ENCODE measurements at places on chromosomes 1 and 21.

GRCh38 chr1:206469933-206470691 is at the start of gene IKBKE:
Gene IKBKE (plus strand): TSS chr1:206470476. CDS start chr1:206473228, 2,752 bp downstream.
- DNase-seq: no peak

GRCh38 chr1:32869923-32870614 is 643 bp downstream of the FNDC5 start:
- DNase-seq: no peak

DNA sequence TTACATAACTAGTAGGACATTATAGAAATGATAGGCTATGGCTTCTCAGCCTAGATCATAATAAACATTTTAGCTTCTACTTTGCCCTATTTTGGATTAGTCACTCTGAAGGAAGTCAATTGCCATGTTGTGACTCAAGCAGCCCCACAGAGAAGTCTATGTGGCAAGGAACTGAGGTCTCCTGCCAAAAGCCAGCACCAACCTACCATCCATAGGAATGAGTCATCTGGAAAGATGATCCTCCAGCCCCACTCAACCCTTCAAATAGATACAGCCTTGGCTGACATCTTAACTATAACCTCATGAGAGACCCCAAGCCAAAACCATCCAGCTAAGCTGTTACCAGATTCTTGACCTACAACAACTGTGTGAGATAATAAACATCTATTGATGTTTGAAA is 76.3 kb upstream of the BEND5 start:
- DNase-seq: no peak

DNA sequence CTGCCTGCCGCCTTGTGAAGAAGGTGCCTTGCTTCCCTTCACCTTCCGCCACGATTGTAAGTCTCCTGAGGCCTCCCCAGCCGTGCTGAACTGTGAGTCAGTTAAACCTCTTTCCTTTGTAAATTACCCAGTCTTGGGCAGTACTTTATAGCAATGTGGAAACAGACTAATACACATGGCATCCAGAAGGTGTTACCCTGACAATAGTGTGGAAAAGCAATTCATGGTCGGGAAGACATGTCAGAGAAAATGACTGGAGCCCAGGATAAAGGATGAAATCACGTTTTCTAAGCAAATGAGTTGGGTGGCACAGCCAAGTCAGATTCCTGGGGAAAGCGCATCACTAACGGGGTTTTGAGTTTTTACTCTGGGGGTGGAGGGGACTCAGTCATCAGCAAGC is 76.4 kb downstream of the HLCS start:
- no peak for DNase-seq

DNA sequence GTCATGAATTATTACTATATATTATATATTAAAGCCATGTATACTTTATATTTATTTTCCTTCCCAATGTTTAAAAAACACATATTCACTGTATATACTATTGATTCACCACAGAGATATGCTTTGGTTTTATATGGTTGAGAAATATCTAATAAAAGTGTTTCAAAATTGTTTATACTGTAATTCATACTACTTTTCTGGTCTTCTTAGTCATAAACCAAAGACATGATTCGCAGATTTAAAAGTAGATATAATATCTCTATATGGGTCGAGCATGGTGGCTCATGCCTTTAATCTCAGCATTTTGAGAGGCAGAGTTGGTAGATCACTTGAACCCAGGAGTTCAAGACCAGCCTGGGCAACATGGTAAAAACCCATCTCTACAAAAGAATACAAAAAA is 738.4 kb downstream of the USP25 start:
- DNase-seq: no peak

GRCh38 chr1:197787056-197787455 is 11.8 kb upstream of the DENND1B start:
- no peak for DNase-seq

GRCh38 chr1:206470692-206471414 is 577 bp downstream of the IKBKE start:
- DNase-seq: no peak

DNA sequence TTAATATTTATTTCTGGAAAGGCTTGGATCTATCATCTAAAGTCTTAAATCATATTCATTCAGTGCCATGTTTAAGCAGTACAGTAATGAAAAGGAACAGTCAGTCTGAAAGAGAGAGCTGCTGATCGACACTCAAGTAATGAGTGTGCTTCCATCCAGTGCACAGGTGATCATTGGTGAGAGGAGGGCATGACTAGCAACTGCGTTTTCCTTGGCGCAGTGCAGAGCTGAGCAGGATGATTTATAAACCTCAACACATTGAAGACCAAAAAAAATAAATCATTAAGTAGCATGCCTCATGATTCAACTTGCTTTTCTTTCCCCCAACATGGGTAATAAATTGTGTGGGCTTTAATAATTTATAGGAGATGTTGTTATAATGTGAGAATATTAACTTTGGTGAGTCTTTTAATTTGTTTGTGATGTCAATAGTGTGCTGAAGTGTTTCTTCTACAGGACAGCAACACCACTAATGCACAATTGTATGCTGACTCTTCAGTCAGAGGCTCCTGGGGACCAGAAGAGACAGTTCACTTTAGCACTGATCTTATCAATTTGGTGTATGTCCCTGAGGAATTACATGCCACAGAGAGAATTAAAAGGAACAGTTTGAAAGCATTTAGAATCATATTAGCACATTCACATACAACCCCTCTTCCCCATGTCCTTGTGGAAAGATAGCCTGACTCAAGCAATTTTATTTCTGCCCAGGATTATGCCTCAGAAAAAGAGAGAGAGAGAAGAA is 199.7 kb upstream of the ADGRL2 start:
- DNase-seq: no peak

- DNase-seq: no peak
Measured at GRCh38 chr1:166691476-166691875, 147.8 kb upstream of the POGK start.

- DNase-seq: no peak
Measured at GRCh38 chr1:85692730-85693314, 15.4 kb downstream of the ZNHIT6 start.

- no peak for DNase-seq
Measured at GRCh38 chr1:21938732-21939538, 1.8 kb upstream of the HSPG2 start.

- no peak for DNase-seq
Measured at GRCh38 chr1:19606817-19607642, 37.1 kb upstream of the NBL1 start.

GRCh38 chr1:10295481-10296085 is 85.2 kb downstream of the KIF1B start:
- no peak for DNase-seq

DNA sequence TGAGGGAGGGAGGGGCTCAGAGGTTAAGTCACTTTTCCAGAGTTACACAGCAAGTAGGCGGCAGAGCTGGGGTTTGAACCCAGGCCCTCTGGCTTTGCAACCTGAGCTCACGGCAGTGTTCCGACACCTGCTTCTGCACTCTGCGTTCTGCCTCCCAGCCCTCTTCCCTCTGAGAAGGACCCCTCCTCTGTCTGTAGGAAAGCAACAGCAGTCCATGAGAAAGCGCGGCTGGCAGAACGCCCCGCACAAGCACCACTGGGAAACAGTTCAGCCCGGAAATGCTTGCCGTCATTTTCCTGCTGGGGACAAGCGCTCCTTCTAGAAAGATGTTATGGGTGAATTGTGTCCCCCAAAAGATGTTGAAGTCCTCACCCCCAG is 241.1 kb downstream of the NPHP4 start:
- no peak for DNase-seq

- no peak for DNase-seq
Measured at GRCh38 chr1:79694241-79694640, 687.7 kb upstream of the ADGRL4 start.

- no peak for DNase-seq
Measured at GRCh38 chr1:243473227-243474135, 217.6 kb downstream of the SDCCAG8 start.

DNA sequence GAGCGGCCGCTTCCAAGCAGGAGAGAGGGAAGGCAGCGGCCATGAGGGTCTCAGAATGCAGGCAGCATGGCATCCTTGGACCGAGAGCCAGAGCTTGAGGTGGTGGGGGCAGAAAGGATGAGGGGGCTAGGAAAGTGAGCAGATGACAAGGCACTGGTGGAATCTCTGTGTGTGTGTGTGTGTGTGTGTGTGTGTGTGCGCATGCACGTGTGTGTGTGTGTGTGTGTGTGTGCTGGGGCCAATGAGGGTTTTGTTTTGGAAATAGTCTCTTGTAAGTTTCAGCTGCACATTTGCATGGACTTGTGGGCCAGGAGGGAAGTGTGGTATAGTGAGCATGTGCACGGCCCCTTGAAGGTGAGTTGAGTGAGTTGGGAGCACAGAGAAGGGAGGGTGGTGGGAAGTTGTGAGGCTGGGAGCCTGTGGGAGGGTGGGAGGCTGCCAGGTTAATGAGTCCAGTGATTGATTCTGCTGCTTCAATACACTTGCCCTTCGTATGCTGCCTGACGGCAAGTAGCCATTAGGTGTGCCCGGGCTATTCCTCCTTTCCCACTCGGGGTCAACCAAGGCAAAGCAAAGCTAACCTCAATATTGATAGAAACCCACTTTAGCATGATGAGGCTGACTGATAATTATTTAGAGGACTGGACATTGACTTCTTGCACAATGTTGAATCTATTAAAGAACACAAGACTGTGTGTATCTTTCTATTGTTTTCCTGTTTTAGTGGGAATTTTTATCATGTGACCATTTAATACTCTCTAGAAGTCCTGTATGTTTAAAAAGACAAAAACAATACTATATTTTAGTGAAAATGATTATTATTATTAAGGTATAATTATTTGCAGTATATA is 80.3 kb downstream of the PROX1 start:
- DNase-seq: no peak

DNA sequence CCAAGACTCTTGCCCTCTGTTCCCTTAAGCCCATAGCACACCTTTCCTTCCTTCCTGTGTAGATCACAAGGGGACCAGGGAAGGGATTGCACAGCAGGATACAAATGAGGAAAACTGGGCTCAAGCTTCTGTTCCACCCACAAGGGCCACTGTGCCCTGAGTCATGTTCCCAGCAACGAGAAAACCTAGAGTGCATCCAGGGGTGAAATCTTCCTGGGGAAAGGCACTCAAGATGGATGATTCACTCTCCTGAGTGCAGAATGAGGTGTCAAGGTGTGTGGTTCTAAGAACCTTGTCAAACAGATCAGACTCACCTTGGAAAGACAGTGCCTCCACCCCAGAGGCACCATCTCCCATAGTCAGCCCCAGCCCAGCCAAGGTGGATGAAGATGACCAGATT is 40.7 kb upstream of the EYA3 start:
- DNase-seq: no peak

DNA sequence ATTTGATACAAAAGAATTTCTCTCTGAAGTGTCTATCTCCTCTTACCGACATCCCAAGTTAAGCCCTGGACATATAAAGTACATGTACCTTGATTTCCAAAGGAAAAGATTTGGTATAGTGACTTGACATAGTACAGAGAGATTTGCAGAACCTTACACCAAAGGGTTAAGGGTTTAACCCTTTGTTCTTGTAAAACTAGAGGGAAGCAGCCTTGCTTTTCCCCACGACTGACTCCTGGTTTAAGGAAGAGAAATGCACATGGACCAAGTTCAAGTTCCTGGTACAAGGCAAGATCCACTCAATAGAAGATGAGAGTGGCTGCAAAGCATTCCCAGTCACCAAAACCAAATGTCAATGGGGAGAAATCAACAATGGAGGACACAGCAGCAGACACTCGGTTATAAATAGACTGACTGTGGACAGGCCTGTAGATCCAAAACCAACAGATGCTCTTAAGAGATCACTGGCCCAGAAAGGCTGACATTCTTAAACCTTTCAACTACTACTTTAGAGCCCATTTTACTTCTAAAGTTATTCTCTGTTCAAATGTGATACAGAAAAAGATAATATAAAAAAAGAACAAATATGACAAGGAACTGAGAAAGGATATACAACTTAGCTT is 69.4 kb downstream of the PUM1 start:
- DNase-seq: no peak

- no peak for DNase-seq
Measured at GRCh38 chr1:211781260-211781659, 49.3 kb downstream of the LPGAT1 start.

- DNase-seq: no peak
Measured at GRCh38 chr1:60171801-60172200, 98.2 kb upstream of the C1orf87 start.

- DNase-seq: no peak
Measured at GRCh38 chr1:225617479-225617878, 35.4 kb downstream of the ENAH start.

GRCh38 chr1:35452106-35452774 is 105.0 kb downstream of the KIAA0319L start:
- no peak for DNase-seq

- DNase-seq: peak; percentile 40
Measured at GRCh38 chr1:1136547-1137230, 20.8 kb upstream of the C1orf159 start.

DNA sequence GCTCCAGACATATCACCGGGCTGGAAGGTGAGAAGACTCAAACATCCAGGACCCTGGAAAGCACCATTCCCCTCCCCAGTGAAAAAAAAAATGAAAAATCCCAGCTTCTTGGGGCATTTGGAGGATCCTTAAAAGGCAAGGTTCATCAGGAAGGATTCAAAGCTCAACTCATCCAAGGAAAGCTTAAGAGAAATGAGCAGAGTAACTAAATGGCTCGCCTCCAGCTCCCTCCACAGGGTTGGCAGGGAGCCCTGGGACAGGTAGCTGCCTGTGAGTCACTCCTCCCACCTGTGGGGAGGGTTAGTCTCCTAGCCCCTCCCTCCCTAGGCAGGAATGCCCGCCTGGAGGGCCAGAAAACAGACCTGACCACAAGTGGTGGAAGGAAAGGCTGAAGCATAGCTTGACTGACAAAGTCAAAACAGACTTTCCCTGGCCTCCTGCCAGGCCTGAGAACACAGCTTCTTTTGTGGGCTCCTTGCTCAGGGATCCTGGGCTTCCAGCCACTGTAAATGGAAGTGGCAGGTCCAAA is 712 bp upstream of the LAMB3 start:
- no peak for DNase-seq

- DNase-seq: no peak
Measured at GRCh38 chr1:23384312-23385058, 14.8 kb upstream of the ZNF436 start.

- no peak for DNase-seq
Measured at GRCh38 chr21:35953597-35953996, 106.7 kb downstream of the SETD4 start.

- no peak for DNase-seq
Measured at GRCh38 chr1:175830500-175830899, 87.1 kb upstream of the TNR start.

GRCh38 chr1:184075055-184076029 is 23.8 kb downstream of the TSEN15 start:
- DNase-seq: peak; percentile 38

DNA sequence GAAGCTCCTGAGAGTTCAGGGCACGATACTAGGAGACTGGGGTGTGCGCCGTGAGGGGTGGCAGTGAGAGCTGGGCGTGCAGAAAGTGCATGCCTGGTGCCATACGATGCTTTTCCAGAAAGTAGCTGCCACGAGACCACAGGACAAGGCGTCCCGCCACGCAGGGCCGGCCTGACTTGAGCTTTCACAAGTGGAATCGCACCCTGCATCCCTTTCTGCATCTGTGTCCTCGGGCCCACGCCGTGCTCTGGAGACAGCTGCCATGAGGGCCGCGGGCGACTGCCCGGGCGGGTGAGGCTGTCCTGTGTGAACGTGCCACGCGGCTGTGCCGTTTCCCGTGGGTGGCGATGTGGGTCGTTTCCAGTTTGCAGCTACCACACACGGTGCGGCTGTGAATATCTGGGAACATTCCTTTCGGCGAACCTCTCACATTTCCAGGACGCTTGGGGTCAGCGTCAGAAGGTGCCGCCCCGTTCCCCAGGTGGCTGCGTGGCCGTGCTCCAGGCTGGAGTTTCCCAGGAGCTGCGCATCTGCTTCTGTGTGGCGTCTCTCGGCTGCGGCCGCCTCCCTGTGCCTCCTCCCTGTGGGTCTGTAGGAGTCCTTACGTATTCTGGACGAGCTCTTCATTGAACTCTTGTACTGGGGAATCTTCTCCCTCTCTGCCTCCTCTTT is 1.0 kb upstream of the PERM1 start:
- DNase-seq: no peak
